Muscle of leg (tissue), 16 donors: ENCODE measurements at places on chromosomes 6 and 20. TPM values are rescaled to one million over a fixed set of nuclear protein-coding genes. Genes with fewer than 3 reads are reported as not detected.

Gene FAM83B
- under 0.01 TPM for total RNA-seq

Gene RAB44
- 0.04 TPM for total RNA-seq

Gene PDE10A
- total RNA-seq, result 9.0 TPM

Gene ADGRB3
- total RNA-seq, result 1.5 TPM

Gene DSE
- total RNA-seq, result 38.3 TPM

Gene ZNF337
- 22.6 TPM for total RNA-seq

Gene CCN2
- 16.0 TPM for total RNA-seq

Gene DSP
- 1.4 TPM for total RNA-seq

Gene IP6K3
- 27.8 TPM for total RNA-seq

Gene BPIFB1
- not detected for total RNA-seq

Gene HLA-DOA
- 1.5 TPM for total RNA-seq

Gene SRMS
- total RNA-seq, result not detected

DNA sequence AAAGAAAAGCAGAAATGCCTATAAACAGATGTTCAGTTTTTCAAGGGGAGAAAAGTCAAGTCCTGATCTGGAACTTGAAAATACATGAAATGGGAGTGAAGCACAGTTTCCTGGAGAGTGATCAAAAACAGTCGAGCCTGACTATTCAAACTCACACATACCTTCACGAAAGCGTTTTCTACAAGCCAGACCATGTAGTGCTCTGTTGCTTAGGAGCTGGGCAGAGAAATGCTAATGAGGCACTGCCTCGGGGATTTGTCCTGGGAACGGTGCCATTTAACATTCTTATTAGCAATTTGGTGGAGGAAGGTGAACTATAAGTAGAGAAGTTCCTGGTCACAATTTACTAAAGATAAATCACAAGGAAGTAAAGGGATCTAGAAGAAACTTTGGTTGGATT, 5.9 kb downstream of the NHSL1 start:
- no peak overlapping the region for H3K4me3 ChIP-seq
- peaks cover 9% of the 10 kb centered on the region for H3K4me1 ChIP-seq
- peaks cover 19% of the 10 kb centered on the region for H3K36me3 ChIP-seq
- peak; percentile 89 for DNase-seq

GRCh38 chr20:23344336-23344735, 6.3 kb upstream of the NXT1 start:
- H3K4me3 ChIP-seq, result no peak overlapping the region
- H3K27me3 ChIP-seq, result no peaks in the 10 kb centered on the region
- H3K4me1 ChIP-seq, result peaks cover 7% of the 10 kb centered on the region
- H3K36me3 ChIP-seq, result no peaks in the 10 kb centered on the region

- H3K27ac ChIP-seq, result no peak overlapping the region
- no peak overlapping the region for H3K4me3 ChIP-seq
- no peaks in the 10 kb centered on the region for H3K36me3 ChIP-seq
- DNase-seq, result no peak
- no peaks in the 10 kb centered on the region for H3K27me3 ChIP-seq
These were observed 34.9 kb downstream of the BTBD3 start for GRCh38 chr20:11952639-11953038.

DNA sequence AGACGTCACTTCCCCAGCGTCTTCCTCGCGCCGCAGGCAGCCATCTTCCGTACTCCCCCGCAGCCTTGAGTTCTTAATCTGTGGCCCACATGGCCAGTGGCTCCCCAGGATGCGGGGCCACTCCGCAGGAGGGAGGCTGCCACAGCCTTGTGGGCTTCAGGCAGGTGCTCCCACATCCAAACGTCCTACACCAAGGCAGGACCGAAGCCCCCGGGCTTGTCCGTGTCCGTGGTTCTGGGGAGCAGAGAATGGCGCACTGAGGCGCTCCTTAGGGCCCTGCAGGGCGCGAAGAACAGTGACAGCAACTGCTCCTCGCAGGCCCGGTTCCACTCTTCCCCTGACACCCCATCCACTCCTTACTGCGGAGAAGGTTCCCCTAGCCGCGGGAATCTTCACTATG, 755.8 kb downstream of the PRIM2 start:
- H3K27me3 ChIP-seq, result no peaks in the 10 kb centered on the region
- DNase-seq, result no peak
- no peaks in the 10 kb centered on the region for H3K4me1 ChIP-seq

DNA sequence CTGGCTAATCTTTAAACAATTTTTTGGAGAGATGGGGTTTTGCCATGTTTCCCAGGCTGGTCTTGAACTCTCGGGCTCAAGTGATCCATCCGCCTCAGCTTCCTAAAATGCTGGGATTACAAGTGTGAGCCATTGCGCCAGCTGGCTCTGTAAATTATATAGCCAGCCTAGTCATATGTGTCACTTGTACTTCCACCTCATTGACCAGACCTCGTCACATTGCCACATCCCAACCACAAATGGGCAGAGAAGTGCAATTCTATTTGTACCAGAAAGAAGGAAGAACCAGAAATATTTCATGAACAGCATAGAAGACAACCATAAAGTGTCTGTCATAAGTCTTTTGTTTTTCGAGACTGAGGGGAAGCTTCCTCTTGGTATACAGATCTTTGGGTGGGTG, 304.9 kb upstream of the RNF24 start:
- H3K4me3 ChIP-seq, result no peak overlapping the region
- H3K36me3 ChIP-seq, result no peaks in the 10 kb centered on the region
- peaks cover 2% of the 10 kb centered on the region for H3K27me3 ChIP-seq
- no peaks in the 10 kb centered on the region for H3K4me1 ChIP-seq
- no peak for DNase-seq
- no peak overlapping the region for H3K27ac ChIP-seq

DNA sequence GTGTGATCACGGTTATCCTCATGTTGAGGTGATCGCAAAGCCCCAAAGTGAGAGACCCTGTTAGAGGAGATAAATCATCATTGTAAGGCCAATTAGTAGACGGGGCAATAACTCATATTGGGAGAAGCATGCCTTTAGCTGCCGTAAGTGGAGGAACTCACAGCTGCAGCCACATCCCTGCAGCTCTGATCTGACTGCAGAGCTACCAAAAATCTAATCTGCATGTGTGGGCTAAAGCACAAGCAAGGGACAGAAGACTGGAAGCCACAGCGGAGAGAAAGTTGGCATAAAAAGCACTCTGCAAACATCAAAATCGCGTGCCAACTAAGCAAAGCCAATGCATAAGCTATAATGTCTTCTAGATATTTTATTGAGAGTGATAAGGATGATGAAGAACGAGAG, 79.8 kb downstream of the TBC1D7 start:
- H3K4me1 ChIP-seq, result peaks cover 8% of the 10 kb centered on the region
- no peaks in the 10 kb centered on the region for H3K27me3 ChIP-seq
- H3K27ac ChIP-seq, result no peak overlapping the region

GRCh38 chr6:28863604-28864325, 60.0 kb downstream of the TRIM27 start:
- DNase-seq, result peak; percentile 94
- H3K36me3 ChIP-seq, result no peaks in the 10 kb centered on the region
- peak overlapping the region; percentile 90 for H3K27ac ChIP-seq
- H3K4me1 ChIP-seq, result peaks cover 11% of the 10 kb centered on the region

GRCh38 chr6:36838896-36839748, at the start of gene CPNE5:
TSS of gene CPNE5 (minus strand) at chr6:36839444. CDS start at chr6:36839377, 67 bp downstream.
- peaks cover 79% of the 10 kb centered on the region for H3K4me1 ChIP-seq
- no peaks in the 10 kb centered on the region for H3K36me3 ChIP-seq
- peak within 1 kb of the TSS; percentile 64 for H3K4me3 ChIP-seq
- H3K27ac ChIP-seq, result peak within 1 kb of the TSS; percentile 81
- peaks cover 20% of the 10 kb centered on the region for H3K27me3 ChIP-seq
- DNase-seq, result no peak

DNA sequence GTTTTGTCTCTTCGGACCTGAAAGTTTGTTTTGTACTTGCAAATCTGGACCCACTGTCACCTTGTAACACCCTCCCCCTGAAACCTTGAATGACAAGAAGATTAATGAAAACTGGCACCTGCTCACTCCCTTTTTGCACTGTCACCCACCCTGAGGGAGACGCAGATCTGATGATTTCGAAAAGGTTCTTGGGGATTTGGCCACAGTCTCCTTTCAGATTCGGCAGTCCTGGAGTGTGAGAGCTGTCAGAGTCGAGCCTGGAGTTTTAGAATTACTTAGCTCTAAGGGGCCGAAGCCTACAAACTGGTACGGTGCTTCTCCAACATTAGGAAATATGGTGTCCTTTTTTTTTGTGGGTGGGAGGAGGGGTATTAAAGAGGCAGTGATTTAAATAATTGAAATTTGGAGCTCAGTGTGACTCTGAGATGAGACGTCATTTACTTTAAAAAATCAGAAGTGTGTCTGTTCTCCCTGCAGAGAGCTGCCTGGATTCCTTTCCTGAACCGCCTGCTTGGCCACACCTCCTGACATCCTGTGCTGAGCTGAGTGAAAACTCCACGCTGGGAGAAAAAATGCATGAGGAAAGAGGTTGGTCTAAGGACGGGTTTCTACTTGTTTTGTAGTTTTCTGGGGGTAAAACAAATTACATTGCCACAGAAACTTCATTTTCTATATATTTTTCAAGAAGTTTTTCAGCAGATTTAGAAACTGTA, 447.0 kb upstream of the CDH4 start:
- H3K27ac ChIP-seq, result peak overlapping the region; percentile 44
- H3K27me3 ChIP-seq, result no peaks in the 10 kb centered on the region
- H3K4me1 ChIP-seq, result peaks cover 18% of the 10 kb centered on the region
- H3K36me3 ChIP-seq, result no peaks in the 10 kb centered on the region
- DNase-seq, result peak; percentile 71

- H3K36me3 ChIP-seq, result peaks cover 9% of the 10 kb centered on the region
- peaks cover 66% of the 10 kb centered on the region for H3K4me1 ChIP-seq
- peaks cover 53% of the 10 kb centered on the region for H3K27me3 ChIP-seq
- H3K4me3 ChIP-seq, result peak within 1 kb of the TSS; percentile 55
- H3K27ac ChIP-seq, result peak within 1 kb of the TSS; percentile 95
- no peak for DNase-seq
These were observed at the start of gene EEF1A2 for GRCh38 chr20:63498960-63499337. TSS of gene EEF1A2 (minus strand) at chr20:63499083. CDS start at chr20:63497763, 1,320 bp downstream.

DNA sequence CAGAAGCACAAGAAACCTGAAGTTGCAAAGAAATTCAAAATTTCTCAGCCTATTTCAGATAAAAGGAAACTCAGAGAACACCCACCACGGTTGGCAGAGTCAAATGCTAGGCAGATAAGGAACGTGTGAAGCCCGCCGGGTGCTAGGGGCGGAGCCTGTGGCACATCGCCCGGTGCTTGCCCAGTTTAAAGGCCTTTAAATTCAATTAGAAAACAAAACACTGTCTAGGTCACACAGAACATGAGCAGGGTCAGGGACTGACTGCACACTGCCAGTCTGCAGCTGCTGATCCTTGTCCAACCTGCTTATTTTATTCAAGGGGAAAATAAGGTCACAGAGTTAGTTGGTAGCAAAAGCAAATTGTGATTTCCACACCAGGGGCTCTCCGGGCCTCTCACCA, 75.8 kb downstream of the PSMG4 start:
- H3K4me3 ChIP-seq, result no peak overlapping the region
- DNase-seq, result peak; percentile 72
- no peaks in the 10 kb centered on the region for H3K36me3 ChIP-seq
- peaks cover 2% of the 10 kb centered on the region for H3K27me3 ChIP-seq
- peaks cover 38% of the 10 kb centered on the region for H3K4me1 ChIP-seq
- H3K27ac ChIP-seq, result no peak overlapping the region

GRCh38 chr6:35052694-35053565, 88.2 kb downstream of the TCP11 start:
- H3K36me3 ChIP-seq, result peaks cover 40% of the 10 kb centered on the region
- H3K4me3 ChIP-seq, result no peak overlapping the region

DNA sequence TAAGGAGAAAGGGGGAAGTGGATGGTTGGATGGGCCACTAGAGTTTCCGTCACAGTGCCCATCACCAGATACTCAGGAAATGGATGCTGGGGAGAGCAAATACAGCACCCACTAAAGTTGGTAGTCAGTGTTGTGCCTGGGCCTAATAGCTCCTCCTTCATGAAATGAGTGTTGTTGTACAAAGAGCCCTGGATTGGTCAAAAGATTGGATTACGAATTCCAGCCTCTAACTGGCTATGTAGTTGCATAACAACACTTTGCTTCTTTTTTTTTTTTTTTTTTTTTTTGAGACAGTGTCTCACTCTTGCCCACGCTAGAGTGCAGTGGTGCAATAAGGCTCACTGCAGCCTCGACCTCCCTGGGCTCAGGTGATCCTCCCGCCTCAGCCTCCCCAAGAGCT, 27.4 kb downstream of the KCNG1 start:
- no peak overlapping the region for H3K27ac ChIP-seq
- peaks cover 18% of the 10 kb centered on the region for H3K27me3 ChIP-seq
- no peaks in the 10 kb centered on the region for H3K36me3 ChIP-seq
- DNase-seq, result no peak
- H3K4me3 ChIP-seq, result no peak overlapping the region

- DNase-seq, result no peak
- no peaks in the 10 kb centered on the region for H3K4me1 ChIP-seq
- no peak overlapping the region for H3K4me3 ChIP-seq
These were observed 31.2 kb downstream of the TTLL9 start for GRCh38 chr20:31901615-31902014.

DNA sequence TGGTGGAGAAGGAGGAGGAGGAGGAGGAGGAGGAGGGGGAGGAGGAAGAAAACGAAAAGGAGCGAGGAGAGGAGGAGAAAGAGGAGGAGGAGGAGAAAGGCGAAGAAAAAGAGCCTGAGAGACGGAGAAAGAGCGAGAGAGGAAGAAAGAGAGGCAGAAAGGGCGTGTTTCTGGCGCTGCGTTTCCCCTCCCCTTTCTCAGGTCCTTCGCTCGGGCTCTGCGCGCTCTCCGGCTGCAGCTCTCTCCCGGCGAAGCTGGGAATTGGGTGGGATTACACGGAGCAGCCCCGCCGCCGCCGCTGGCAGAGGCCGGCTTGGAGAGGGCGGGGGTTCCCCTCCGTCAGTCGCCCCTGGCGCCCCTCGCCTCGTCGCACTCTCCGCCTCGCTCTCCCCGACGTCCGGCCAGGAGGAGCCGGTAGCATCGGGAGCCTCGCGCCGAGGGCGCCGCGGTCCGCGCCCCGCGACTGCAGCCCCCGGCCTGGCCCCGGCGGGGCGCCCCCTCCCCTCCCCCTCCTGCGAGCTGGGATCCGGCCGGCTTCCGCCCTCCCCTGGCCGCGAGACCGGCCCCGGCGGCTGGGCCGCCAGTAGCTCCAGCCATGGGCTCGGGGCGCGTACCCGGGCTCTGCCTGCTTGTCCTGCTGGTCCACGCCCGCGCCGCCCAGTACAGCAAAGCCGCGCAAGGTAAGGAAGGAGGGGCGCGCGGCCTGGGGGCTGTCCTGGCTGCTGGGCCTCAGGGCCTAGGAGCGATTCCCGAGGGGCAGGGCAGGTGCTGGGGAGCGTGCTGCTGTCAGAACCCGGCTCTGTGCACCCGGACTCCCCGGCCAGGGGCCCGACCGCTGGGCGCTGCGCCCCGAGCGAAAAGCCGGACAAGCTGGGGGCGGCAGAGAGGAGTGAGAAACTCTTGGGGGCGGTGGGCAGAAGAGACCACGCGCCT, at the start of gene SCUBE3:
Gene SCUBE3 (plus strand): TSS at position 133 of the 933 bp plus-strand sequence. CDS start 463 bp downstream, at position 596.
- H3K36me3 ChIP-seq, result no peaks in the 10 kb centered on the region
- peaks cover 35% of the 10 kb centered on the region for H3K4me1 ChIP-seq
- DNase-seq, result peak; percentile 73
- no peak within 1 kb of the TSS for H3K27ac ChIP-seq
- H3K27me3 ChIP-seq, result peaks cover 77% of the 10 kb centered on the region

GRCh38 chr6:75116946-75117345, 88.9 kb downstream of the COL12A1 start:
- peaks cover 3% of the 10 kb centered on the region for H3K4me1 ChIP-seq
- H3K36me3 ChIP-seq, result peaks cover 16% of the 10 kb centered on the region
- H3K4me3 ChIP-seq, result no peak overlapping the region
- H3K27ac ChIP-seq, result peak overlapping the region; percentile 50
- no peak for DNase-seq
